ENCODE measurements at places on chromosomes 4 and X. TPM values are rescaled to one million over a fixed set of nuclear protein-coding genes. Genes with fewer than 3 reads are reported as not detected.

The PAGE2B gene
- total RNA-seq: not detected

The TMEM255A gene
- total RNA-seq: not detected

The XAGE2 gene
- total RNA-seq: not detected

The HAND2 gene
- total RNA-seq: not detected

The P2RY8 gene
- 0.44 TPM for total RNA-seq

The FRG2 gene
- total RNA-seq: not detected

The CCDC158 gene
- total RNA-seq: not detected

The NDST3 gene
- total RNA-seq: not detected

The AREG gene
- 739 TPM for total RNA-seq

DNA sequence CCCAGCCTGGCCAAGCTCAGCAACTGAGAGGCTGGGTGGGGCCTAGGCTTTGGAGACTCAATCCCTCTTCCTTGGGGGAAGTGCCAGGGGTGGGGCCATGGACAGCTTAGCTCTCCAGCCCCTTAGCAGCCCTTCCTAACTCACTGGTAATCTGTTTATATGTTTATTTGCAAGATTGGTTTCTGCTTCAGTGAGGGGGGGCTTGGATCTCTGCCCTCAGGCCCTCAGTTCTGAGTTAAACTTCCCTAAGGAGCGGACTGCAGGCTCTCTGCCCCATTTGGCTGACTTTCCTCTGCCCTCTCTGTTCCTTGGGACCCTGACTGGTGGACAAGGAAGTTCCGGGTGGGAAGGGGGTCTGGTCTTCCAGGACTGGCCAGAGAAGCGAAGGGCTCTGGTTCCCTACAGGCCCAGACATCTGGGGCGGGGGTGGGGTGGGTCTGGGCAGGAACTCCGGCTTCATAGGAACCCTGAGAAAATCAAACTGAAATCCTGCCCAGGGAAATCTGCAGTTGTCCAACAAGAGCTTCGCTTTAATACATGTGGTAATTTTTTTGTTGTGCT lies 51.4 kb downstream of the NALF2 start:
- no peak for DNase-seq

GRCh38 chr4:1195109-1195671 lies 22.8 kb upstream of the SPON2 start:
- no peak for DNase-seq

DNA sequence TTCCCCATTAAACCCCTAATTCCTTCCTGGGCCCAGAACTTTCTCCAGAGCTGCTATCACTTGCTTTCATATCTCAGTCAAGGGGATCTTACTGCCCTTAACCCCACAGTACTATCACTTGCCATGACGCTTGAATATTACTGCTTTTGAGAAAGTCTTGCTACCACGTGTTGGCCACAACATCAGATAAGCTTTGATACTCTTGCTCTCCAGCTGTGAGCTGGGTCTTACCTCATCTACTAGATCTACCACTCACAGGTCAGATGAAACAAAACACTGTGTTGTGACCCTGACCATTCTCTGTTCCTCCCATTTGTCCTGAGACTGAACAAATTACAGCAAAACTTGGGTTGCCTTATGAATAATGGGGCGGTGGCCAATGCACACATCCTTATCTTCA lies 12.1 kb upstream of the TAPT1 start:
- no peak for DNase-seq

DNA sequence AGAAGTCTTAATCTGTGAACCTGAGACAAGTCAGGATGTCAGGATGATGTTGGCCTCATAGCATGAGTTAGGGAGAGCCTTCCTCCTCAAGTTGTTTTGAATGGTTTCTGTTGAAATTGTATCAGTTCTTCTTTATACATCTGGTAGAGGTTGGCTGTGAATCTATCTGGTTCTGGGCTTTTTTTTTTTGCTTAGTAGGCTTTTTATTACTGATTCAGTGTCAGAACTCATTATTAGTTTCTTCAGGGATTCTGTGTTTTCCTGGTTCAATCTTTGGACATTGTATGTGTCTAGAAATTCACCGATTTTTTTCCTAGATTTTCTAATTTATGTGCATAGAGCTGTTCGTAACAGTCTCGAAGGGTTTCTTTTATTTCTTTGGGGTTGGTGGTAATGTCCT lies 14.9 kb downstream of the GLUD2 start:
- no peak for DNase-seq

DNA sequence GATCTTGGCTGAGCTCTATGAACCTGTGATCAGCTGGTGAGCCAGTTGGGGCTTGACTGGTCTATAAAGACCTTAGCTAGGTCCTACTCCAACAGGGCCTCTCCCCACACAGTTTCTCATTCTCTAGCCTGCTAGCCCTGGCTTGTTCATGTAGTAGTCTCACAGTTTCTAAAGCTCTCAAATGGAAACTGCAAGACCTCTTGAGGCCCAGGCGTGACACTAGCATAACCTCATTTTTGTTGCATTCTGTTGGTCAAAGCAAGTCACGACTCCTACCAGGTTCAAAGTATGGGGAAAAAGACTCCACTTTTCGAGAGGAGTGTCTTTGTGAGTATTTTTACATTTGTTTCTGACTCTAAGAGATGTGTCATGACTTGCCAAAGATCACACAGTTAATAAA lies 50.9 kb downstream of the CEP44 start:
- no peak for DNase-seq

DNA sequence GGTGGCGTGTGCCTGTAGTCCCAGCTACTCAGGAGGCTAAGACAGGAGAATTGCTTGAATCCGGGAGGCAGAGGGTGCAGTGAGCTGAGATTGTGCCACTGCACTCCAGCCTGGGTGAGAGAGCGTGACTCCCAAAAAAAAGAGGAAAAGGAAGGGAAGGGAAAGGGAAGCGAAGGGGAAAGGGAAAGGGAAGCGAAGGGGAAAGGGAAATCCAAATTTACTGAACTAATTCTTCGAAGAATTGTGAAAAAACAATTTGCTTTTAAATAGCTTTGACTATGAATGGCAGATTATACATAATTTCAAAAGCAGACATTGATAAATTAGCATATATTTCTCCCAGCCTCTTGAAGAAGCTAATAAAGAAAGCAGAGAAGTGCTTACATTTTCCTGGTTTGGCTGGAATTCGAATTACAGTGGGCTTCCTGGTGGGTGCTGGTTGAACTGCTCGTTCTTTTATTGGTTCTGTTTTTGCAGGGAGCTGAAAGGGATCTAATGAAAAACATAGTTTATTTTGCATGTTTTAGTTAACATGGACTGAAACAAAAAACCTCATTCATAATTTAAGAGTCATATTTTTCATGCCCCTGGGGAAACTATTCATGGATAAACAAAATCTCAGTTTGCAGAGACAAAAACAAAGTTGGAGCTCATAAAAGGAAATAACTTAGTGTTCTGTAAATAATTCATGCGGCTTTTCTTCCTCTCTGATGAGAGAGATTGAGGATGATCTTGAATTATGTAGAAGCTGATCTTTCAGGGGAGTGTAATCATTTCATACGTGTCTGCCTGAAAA lies 66.0 kb downstream of the RPS3A start:
- DNase-seq: no peak

DNA sequence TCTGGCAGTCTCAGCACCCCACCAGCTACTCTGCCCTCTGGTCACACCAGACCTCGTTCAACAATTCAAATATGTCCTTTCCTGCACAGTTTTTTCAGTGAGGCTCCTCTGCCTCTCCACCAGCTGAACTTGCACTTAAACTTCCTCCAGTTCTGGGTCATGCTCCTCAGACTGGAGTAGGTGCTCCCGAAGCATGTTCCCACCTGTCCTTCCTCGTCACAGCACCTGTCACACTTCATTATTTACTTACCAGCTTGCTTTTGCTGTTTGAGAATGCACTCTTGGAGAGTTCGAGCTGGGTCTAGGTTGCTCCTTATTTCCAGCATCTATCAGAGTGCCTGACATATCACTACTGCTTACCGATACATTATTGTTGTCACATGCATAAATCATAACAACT lies 144.8 kb upstream of the TTC29 start:
- no peak for DNase-seq

DNA sequence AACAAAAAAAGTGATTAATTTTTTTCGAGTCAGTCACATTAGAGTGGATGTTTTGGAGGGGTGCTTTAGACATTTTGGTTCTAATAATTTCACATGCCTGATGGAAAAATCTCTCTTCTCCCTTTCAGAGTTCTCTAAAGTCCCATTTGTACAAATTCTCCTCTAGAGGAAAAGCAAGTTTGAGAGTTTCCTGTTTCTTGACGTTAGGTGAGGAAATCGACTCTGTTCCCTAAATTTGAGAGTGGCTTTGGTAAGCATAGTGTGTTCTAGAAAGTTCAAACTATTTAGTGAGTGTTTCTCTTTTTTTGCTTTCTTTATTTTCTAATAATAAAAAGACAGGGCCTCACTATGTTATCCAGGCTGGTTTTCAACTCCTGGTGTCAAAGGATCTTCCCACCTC lies 1.6 kb upstream of the ATP6AP2 start:
- no peak for DNase-seq

- DNase-seq: no peak
Observed at GRCh38 chr4:124594945-124595344, 117.6 kb downstream of the ANKRD50 start.

GRCh38 chrX:49308604-49309269 lies 5.3 kb downstream of the GAGE10 start:
- no peak for DNase-seq

DNA sequence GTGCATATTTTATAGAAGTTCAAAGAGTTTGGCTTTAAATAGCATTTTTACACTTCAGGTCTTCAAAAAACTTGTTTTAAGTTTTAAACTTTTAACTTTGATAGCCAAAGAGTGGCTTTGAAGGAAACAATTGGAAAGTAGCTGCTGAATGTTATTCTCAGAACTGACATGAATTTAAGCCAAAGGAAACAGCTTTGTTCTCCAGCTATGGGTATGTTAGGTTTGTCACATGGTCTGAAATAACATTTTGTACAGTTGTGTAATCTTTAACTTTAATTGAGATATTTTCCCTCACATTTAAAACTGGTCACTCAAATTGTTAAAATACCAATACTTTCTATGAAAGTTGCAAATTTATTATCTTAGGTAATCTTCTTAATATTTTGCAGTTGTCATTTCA lies 564.7 kb downstream of the IL15 start:
- no peak for DNase-seq

GRCh38 chr4:159024266-159024665 lies 78.6 kb upstream of the RAPGEF2 start:
- no peak for DNase-seq

DNA sequence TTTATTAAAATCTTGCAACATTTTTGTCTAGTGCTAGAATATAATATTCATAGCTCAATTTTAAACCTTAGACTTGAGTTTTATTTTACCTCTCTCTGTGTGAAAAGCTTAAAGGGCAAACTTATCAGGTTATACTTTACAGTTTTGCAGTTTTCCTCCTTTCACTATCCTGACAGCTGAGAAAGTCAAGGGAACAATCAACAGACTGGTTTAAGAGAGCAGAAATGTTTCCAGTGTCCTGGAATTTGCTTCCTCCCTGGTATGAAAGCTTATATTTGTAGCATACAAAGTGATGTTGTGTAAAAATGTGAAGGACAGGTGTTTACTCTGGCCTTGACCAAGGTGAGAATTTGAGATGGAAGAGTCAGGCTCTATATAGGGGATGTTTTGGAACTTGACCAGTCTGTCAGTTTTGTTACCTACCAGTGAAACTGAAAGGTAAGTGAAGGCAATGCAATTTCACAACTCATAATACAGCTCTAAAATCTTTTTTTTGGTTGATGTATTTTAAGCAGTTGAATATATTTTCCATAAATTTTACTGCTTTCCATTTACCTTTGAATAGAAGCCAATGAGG lies 64.6 kb downstream of the FHIP1A start:
- DNase-seq: no peak

DNA sequence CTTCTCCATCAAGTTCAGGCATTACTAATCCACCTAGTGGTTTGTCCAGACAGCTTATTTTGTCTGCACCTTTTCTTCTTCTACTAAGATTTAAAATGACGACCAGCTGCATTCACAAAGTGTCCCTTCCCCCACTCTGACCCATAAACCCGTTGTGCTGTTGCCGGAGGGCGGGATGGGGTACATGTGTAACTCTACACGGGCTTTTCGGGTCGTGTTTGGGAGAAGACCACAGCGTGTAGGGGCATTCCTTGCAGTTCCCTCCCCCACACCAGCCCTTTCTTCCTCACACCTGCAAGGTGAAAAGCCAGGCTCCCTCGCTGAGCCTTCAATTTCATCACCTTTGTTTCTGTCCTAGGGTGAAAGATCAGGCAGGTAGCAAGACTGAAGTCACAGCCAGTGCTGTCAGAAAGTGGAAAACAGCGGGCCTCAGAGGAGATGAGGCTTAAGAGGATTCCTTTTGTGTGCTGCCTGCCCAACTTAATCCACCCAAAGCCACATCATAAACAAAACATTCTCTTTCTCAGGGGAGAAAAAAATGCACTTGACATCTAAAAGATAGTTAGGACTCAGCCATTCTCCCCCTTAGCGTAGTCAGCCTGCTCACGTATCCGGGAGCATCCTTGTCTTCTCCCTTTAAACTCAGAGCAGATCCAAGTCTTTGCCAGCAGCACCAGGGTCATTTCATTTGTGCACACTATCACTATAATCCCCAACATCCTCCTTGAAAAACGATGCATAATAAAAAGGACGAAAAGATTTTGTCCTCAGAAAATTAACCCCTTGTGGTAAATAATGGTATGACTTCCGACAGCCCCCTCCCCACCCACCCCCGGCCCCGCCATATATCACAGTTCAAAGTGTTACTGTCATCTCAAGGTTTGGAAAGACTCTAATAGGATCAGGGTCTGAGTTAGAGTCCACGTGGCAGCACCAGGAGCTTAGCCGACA lies 599.0 kb downstream of the RAB28 start:
- no peak for DNase-seq

- DNase-seq: no peak
Observed at GRCh38 chrX:78979789-78980464, 34.7 kb downstream of the P2RY10 start.

DNA sequence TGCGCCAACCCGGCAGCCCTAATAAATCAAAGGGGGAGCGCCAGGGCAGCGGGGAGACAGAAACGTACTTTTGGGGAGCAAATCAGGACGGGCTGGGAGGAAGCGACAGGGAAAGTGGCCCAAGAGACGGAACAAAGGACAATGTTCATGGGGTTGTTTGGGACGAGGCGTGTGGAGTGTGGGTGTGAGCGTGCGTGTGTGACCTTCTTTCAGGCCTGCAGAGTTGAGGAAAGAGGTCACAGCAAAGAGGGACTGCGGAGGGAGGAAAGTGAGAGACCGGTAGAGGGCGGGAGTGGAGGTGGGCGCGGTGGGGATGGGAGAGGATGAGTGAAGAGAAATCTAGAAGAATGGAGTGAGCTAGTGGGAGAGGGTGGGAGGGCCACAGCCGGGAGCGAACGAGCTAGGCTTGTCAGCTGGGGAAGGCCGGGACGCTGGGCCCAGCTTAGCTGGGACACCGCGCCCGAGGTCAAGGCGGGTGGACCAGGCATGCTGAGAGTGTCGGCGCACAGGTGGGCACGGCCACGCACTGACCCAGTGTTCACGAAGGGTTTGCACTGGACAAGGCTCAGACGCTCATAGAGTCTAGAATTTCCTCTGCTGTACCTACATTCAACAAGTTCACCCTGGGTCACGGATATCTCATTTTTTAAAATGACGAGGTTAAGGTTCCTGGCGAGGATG lies 14.7 kb upstream of the PITX2 start:
- no peak for DNase-seq

- no peak for DNase-seq
Observed at GRCh38 chr4:37891260-37892159, 626 bp downstream of the TBC1D1 start.

GRCh38 chr4:181168011-181168805 lies 1075.0 kb upstream of the TENM3 start:
- DNase-seq: no peak
